ENCODE measurements at places on chromosomes 7 and 10. TPM values are rescaled to one million over a fixed set of nuclear protein-coding genes. Genes with fewer than 3 reads are reported as not detected.

DNA sequence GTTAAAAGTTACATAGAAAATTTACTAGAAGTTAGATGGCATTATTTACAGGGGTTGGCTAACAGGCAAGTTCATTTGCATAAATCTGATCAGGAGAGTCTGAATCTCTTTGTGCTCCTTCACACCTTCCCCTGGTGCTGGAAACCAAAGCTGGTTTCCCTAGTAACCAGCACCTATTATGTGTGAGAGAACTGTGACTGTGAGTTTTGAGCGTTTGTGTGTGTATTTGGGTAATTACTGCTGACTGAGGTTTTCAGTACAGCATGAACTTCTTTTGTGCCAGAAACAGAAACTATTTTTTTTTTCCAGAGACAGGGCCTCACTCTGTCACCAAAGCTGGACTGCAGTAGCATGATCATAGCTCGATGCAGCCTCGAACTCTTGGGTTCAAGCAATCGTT is 10.3 kb upstream of the IFIT1B start:
- ATAC-seq = no peak

GRCh38 chr7:105423987-105424386 is 35.3 kb upstream of the SRPK2 start:
- no peak for ATAC-seq

SUN3 gene
- not detected for total RNA-seq

DNA sequence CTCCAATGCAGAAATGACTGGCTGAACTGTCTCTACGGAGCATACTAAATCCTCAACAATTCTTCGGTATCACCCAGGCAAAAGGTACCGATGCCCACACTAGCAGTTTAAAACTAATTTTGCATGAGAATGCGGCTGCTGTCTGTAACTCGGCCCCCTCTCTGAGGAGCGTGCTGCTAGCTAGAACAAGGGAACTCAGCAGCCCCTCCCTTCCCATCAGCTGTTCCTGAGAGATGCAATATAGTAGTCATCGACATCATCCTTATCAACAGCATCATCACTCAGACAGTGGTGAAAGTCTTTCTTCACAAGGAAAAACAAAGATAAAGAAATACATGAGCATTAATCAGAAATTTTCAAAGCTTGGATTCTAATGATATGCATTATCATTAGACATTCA is 189.1 kb upstream of the FRMD4A start:
- no peak for ATAC-seq

GRCh38 chr7:157008206-157009169 is 2.0 kb downstream of the MNX1 start:
- no peak for ATAC-seq

GRCh38 chr7:148173369-148173768 is 417.2 kb upstream of the C7orf33 start:
- ATAC-seq = no peak

GRCh38 chr10:14527134-14527844 is 196.6 kb upstream of the FRMD4A start:
- ATAC-seq = peak; percentile 31

MEIG1 gene
- not detected for total RNA-seq
